ENCODE measurements at places on chromosomes 5 and 9.

DNA sequence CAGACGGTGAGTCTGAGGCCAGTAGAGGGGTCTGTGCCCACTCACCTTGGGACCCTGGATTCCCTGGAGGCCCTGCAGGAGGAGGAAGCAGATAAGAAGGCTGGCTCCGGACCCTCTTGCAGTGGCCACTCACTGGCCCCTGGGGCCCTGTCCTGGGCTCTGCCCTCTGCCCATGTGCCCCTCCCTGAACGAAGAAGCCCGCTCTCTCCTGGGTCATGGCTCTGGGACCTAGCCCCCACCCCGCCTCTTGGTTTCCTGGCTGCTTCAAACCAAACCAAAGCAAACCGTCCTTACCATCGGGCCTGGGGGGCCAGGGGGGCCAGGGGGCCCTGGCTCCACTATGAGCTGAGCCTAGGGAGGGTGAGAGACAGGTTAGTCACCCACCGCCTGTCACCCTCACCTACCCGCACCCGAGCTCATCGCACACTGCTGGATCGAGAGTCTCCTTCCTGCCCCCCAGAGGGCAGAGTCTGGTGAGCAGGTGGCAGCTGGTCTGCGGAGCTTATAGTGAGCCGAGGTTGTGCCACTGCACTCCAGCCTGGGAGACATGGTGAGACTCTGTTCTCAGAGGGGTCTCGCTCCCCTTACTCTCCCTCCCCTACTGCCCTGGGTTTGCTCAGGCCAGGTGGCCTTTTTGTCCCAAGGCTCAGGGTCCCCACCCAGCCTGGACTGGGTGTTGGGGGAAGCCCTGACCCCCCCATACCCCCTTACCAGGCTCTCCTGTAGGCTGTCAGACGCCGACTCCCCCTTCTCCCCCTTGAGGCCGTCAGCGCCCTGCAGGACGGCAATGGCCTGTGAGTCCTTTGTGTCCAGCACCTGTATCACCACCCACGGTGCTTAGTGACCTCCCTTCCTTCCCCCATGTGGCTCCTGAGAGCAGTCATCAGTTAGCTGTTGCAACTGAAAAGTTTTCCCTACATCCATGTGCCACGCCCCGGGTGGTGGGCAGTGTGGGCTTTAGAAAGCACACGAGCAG lies 15.2 kb upstream of the PHYKPL start:
- no peak for DNase-seq

- peak; percentile 34 for DNase-seq
These were observed 891.3 kb downstream of the TLE1 start for GRCh38 chr9:80797831-80798688.

- DNase-seq, result no peak
These were observed 51.1 kb downstream of the GCNT1 start for GRCh38 chr9:76510041-76510440.

DNA sequence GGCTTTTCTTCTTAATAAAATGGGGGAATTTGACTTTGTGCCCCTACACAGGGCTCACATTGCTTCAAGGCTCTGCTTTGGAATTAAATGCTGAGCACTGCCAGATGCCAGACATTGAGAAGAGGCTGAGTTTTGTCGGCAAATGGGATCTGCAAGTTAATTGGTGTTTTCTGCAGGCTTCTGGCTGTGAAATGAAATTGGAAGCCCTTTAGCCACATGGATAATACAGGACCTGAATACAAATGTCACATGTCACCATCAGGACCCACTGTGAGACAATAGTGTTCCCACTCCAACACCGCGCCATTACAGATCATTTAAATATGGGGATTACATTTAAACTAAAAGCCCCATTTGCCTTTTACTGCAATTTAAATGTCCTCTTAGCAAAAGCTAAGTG lies 164.4 kb downstream of the ZSWIM6 start:
- DNase-seq, result no peak
